Forelimb muscle (tissue), 1 donor: ENCODE measurements at places on chromosomes 4 and X.
A peak's percentile ranks its signal among the peaks of the same experiment; 100 is the strongest.

GRCh38 chrX:71131510-71131909 lies 13.1 kb downstream of the MED12 start:
- no peak for DNase-seq

- no peak for DNase-seq
Observed at GRCh38 chr4:27176881-27177280, 316.2 kb downstream of the STIM2 start.

DNA sequence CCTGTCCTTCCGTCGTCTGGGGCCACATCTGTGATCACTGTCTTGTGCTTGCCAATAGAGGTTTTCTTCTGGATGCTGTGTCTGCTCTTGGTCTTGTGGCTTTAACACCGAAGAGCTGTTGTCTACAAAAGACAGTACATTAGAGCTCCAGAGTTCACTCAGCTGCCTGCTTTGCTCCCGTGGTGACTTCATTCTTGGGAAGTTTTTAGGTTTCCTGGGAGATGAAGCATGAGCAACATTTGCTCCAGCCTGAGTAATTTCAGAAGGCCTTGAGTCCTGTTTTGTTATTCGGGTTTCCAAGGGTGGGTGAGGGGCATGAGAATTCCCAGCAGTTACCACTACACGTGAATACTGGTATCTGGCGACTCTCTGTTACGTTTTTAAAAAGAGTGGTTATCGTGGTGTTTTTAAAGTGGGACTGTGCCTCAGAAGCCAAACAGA lies 189.2 kb downstream of the SHROOM3 start:
- DNase-seq: peak; percentile 89

DNA sequence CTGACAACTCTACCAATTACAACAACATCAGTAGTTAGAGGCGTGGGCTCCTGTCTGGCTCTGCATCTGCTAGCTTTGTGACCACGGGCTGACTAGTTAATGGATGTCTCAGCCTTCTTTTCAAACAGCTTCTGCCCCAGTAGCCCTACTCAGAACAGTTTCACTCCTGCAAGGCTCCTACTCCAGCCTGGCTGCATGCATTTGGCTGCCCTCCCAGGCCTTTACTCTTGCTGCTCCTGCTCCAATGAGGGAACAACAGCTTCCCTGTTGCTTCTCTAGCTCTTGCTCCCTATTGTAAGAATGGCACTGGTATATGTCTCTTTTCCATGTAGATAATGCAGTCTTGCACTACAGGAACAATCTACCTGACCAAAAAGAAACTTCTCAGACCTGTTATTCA lies 93.3 kb downstream of the TTC29 start:
- no peak for DNase-seq

DNA sequence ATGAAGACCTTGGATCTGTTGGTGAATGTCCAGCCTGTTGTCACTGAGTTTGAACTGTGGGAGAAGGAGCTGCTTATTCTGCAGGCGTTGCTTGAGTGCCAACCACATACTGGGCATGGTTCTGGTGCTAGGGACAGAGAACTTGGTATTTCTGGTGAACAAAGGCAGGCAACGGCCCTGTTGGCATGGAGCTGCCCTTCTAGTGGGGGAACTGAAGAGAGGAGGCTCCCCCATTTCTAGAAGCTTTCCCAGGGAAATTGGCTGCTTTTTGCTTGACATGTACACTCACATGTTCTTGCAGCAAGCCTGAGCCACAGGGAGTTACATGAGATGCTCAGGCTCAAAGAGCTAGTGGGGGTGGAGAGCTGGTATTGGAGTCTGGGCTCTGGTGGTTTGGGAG lies 8.9 kb upstream of the CD38 start:
- DNase-seq: no peak

- DNase-seq: no peak
Observed at GRCh38 chr4:108400309-108400708, 220.1 kb upstream of the RPL34 start.

DNA sequence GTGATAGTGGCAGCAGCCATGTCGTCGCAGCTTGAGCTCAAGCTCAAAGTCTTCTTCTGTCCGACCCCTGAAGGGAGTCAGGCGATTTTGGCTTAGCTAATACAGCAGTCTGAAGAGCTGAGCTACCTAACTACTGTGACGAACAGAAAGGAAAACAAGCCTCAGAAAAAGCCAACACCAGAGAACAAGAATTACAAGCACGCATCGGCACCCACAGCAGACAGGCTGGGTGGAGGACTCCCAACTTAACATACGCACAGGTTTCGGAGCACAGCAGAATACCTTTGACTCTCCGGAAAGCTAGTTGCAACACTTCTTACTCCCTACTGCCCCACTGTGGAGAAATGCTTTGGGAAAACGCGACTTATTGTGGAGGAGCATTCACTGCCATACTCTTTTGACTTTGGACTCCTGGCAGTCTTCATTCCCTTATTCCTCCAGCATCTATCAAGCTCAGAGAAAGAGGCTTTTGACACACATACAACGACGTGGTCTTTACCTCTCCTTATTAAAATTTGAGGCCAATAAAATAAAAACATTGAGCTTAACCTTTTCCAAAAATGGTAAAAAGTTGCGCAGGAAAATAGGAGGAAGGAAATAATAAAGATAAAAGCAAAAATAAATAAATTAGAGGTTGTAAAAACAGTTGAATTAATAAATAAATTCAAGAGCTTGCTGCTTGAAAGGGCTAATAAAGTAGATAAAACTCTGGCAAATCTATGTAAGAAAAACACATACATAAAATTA lies 41.3 kb upstream of the GPC3 start:
- DNase-seq: peak; percentile 44

GRCh38 chr4:2793586-2794485 lies 951 bp downstream of the SH3BP2 start:
- DNase-seq: no peak

DNA sequence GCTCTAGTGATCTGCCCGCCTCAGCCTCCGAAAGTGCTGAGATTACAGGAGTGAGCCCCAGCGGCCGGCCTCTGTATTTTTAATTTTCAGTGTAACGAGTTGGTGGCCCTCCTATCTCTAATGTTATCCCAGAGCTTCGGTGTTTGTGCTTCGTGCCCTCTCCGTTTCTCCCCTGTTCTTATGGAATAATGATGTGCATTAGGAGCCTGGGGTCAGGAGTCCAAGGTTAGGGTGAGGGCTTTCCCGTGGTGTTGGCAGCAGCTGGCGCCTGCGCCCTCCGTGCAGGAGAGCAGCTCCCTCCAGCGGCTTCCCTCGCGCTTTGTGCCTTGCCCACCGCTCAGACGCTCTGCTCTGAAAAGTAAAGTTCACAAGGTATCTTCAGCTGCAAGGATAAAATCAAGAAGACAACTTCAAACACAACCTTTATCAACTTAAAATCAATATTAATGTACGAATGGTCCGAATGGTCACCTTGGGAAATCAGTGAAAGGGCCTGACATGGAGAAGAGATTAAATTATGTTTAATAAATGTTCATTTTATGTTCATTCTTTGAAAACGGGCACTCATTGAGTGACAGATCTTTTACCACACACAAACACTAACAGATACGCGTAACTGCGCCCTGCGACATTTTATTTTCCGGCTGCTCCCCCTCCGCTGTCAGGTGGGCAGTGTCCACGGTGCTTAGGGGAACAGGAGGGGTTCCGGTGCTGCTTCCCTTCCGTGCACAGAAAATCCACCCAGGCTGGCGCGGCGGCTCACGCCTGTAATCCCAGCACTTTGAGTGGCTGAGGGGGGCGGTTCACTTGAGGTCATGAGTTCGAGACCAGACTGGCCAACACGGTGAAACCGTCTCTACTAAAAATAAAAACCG lies 62.4 kb downstream of the TRAPPC11 start:
- DNase-seq: no peak

DNA sequence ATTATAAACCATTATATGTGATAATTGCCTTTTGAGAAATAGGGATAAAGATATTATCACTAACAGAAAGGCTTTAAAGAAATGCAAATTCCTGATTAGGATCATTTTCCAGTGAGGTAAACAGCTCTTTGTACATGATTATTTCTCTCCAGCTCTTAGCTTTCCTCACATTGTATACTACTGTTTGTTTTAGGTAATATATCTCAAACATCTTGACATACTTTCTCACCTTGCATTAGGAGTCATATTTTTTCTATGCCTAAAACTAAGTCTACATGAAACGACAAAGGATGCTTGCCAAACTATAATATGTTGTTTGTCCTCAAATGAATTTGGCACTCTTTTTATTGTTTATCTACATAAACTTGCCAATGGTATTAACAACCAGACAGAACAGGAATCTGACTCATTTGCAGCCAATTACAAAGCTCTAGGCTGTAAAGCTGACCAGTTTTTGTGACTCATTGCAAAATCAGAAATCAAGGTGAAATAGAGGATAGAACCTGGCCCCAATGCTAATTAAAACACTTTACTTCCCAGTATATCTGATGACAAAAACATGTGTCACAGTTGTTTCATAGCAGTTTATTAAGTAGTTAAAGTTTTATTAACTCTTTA lies 107.0 kb downstream of the IQCM start:
- no peak for DNase-seq

DNA sequence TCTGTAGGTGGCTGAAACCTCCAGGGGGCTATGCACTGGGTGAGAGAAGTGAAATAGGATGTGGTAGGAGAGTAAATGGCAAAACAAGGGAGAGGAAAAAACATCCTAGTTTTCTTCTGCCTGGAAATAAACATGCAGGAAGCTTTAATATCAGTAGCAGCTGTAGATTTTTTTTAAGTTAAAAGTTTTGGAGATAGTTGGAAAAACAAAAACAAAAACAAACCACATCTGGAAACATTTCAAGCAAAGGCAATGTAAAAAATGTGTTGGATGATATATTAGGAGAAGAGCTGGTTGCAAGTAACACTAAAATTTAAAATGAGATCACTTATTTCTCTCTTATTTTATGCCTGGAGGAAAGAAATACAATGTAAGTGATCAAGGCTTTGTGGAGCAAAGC lies 388.0 kb downstream of the SPRY1 start:
- no peak for DNase-seq

- peak; percentile 25 for DNase-seq
Observed at GRCh38 chrX:45540181-45540580, 339.5 kb upstream of the DIPK2B start.

- no peak for DNase-seq
Observed at GRCh38 chr4:67084783-67085182, 460.5 kb downstream of the CENPC start.

- no peak for DNase-seq
Observed at GRCh38 chr4:77990456-77990855, 66.7 kb upstream of the FRAS1 start.

DNA sequence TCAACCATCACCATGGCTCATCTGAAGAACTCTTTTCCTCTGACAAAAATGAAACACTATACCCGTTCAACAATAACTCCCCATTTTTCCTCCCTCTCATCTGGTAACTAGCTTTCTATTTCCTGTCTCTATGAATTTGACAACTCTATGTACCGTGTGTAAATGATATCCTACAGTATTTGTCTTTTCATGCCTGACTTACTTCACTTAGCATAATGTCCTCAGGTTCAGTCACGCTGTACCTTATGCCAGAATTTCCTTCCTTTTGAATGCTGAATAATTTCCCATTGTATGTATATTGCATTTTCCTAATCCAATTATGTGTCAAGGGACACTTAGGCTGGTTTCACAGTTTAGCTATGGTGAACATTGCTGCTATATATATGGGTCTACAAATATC lies 18.2 kb downstream of the MAGEA9 start:
- no peak for DNase-seq

DNA sequence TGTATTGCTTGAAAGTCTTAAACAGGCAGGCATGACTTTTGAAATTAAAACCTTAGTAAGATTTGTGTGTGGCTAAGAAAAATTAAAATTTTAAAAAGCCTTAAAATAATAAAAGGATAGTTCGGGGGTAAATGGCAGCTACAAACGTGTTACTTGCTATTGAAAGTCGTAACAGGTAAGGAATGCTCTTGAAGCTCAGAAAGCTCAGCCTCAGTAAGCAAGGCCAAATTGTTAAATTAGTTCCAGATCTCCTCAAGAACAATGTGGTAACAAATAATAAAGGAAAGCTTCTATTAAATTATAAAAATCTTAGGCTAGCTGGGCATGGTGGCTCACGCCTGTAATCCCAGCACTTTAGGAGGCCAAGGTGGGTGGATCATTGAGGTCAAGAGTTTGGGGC lies 25.5 kb downstream of the PRMT9 start:
- no peak for DNase-seq

DNA sequence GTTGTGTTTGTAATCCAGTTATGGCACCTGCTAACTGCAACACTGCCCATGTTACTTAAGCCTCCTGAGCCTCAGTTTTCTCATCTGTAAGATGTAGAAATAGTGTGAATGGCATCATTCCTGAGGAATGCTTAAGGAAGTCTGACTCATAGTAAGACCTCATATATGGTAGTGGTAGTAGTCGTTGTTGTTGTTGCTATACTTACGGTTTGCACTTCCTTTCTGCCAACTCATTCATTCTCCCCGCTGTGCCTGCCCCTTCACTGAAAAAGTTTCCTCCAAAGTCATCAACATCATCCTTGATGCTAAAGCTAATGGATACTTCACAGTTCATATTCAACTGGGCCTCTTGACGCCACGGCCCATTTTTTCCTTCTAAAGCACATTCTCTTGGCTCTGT lies 54.2 kb upstream of the SPANXN3 start:
- DNase-seq: no peak

- DNase-seq: no peak
Observed at GRCh38 chrX:10892621-10893225, 218.4 kb upstream of the HCCS start.

GRCh38 chr4:92387459-92388069 lies 83.8 kb downstream of the GRID2 start:
- no peak for DNase-seq

- DNase-seq: peak; percentile 50
Observed at GRCh38 chrX:72142094-72142793, 10.5 kb upstream of the RTL5 start.

- no peak for DNase-seq
Observed at GRCh38 chr4:186348433-186348832, 82.4 kb downstream of the F11 start.

DNA sequence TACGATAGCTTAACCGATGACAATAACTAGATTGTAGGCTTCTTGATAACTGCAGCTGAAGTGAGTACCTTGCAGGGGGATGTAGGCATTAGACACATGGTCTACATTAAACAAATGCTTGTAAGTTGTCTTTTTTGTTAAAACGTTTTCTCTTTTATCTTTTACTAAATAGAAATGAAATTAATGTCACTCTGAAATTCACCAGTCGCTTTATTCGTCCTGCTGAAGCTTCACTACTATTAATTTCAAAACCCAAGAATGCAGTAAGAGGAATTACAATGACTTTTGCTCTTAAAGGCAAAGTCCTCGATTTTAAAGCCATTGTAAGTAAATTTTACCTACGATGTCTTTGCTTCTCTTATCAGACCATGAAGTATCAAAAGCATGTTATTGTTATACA lies 239.7 kb downstream of the CFAP47 start:
- DNase-seq: no peak

- no peak for DNase-seq
Observed at GRCh38 chr4:123166023-123166422, 230.6 kb upstream of the SPRY1 start.

DNA sequence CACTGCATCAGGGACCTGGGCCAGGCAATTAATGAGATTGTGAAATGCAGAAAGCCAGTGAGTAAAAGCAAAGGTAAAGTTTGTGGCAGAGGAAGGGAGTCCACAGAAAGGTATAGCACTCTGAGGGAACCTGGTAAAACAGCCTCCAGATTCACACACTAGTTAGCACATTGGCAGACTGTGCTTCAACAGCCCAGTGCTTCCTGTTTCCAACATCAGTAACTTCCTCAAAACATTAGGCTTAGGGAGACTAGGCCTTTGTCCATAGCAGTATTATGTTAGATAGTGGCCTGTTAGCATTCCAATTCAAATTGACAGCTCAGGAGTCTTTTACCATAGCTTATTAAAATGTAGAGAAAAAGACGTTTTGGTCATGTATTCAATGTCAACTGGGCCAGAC lies 582.6 kb upstream of the ACTRT1 start:
- no peak for DNase-seq

GRCh38 chrX:109911046-109911445 lies 91.9 kb upstream of the TMEM164 start:
- no peak for DNase-seq
